ENCODE measurements at places on chromosomes 16 and 17.

DNA sequence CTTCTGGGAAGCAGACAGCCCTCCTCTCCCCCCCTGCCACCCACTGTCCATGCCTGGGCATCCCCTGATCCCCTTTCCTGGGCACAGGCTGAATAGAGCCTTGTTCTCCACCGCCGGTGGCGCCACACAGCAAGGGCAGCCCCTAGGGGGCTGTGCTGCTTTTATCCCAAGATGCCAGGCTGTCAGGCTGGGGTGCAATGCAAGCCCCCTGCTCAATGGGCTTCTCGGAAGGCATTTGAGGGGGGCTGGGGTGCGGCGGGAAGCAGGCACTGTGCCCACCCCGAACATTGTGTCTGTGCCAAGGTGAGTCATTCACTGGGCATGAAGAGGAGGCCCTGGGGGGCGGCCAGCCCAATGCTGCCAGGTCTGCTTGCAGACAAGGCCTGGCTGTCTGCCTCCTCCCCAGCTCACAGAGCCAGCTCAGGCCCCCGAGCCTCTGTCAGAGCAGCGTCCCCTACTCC, 1.5 kb upstream of the GFAP start:
- DNase-seq, result peak; percentile 47

GRCh38 chr16:27341971-27342370, 28.2 kb downstream of the IL4R start:
- no peak for DNase-seq

DNA sequence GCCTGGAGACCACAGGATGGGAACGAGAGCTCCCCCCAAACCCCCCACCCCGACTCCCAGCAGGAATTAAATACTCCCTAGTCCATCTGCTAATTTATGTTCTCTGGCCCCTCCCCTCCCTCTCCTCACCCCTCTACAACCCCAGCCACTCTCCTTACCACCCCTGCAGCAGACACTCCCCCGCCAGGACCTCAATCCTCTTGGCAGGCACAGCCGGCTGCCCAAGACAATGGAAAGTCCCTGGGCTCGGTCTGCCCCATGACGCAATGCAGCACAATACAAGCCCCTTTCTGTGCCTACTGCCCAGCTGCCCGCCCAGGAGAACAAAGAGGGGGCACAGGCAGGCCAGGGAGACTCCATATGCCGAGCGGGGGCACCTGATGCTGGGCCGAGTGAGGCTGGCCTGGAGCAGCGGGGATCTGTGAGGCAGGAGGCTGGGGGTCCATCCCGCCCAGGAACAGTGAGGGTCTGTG, 30.3 kb upstream of the CDC42EP4 start:
- peak; percentile 70 for DNase-seq

GRCh38 chr17:3683054-3683511, 12.9 kb downstream of the P2RX5 start:
- no peak for DNase-seq

GRCh38 chr17:8611619-8612298, 18.8 kb downstream of the MYH10 start:
- no peak for DNase-seq

GRCh38 chr17:32103476-32104113, 38.7 kb upstream of the RHOT1 start:
- DNase-seq, result no peak

DNA sequence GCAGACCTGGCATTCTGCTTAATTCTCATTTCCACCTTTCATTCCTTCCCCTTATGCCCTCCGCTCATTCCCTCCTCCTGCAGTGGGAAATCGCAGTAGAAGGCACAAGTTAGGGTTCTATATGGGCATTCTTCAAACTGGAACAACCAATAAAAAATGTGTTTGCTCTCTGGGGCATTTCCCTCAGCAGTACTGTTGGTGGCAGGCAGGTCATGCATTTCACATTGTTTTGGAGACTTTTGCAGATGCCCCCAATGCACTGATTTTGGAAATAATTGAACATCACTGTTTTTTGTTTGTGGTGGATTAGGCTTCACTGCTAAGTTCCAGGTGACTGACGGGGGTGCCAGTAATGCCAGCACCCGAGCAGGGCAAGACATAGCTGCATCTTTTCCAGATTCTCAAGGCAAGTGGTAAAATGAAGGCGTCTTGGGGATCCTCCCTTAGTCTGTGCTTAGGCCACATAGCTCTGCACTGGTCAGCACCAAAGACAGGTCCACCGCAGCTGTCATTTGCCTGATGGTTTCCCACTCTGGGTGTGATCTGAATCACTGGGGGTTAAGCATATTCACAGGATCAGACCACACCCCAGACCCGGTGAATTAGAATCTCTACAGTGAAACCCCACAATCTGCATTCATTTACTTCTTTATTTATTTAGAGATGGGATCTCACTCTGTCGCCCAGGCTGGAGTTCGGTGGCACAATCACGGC, 304.5 kb downstream of the CPPED1 start:
- DNase-seq, result no peak

DNA sequence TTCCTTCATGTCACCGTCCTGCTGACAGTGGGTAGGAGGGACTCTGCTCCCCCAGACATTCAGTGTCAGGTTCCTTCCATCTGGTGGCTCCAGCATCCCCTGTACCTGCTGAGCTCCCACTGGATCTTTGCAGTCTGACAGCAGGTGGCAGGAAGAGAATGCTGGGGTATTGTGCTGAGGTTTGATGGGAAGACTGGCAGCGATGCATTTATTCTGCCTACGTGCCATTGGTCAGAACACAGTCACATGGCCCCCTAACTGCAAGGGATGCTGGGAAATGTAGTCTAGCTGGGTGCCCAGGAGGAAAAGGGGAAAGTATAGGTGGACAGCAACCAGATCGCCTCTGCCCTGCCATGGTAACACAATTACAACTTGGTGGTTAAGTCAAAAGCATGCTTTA, 44.4 kb downstream of the IRX3 start:
- DNase-seq, result no peak

GRCh38 chr17:27793168-27793905, 7.0 kb downstream of the NOS2 start:
- DNase-seq, result peak; percentile 47

- no peak for DNase-seq
Observed at GRCh38 chr17:66326476-66327047, 24.1 kb downstream of the PRKCA start.

DNA sequence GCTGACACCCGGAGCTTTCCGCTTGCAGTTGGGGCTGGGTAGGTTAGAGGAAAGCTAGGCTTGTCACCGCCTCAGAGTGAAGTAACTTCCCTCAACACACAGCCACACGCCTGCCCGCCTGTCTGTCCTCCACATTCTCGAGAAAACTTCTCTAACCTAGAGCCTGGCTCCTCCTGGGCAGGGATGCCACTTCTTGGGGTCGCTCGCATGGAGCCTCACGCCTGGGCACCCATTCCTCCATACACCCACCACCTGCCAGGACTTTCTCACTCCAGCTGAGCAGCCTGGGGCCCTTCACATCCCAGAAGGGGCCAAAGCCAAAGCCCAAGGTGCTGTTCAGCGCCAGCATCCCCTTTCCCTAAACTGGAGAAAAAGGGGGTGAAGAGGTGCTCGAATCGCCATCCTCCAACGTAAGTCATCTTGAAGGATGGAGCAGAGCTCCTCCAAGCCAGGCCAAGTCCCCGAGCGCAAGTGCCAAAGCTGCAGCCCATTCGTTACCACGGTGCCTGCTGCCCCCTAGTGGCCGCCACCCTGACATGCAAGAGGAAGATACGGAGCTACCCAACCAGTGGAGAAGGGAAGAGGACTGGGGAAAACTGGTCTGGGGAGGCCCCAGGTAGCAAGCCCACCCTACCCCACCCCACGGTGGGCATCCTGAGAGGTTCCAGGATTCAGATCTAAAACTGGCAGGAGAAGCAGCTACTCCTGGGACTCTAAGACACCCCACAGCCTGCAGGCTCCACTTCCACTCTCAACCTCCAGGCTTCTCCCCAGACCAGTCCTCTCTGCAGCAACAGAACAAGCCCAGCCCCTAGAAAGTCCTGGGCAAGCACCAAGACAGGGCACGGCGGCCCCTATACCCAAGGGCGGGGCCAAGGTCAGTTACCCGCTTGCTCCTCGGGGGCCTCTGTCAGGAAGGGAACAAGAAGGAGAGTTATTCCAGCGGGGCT, 63.1 kb downstream of the MYO18A start:
- peak; percentile 47 for DNase-seq

GRCh38 chr16:57781741-57782606, 20.3 kb downstream of the KIFC3 start:
- DNase-seq, result no peak

DNA sequence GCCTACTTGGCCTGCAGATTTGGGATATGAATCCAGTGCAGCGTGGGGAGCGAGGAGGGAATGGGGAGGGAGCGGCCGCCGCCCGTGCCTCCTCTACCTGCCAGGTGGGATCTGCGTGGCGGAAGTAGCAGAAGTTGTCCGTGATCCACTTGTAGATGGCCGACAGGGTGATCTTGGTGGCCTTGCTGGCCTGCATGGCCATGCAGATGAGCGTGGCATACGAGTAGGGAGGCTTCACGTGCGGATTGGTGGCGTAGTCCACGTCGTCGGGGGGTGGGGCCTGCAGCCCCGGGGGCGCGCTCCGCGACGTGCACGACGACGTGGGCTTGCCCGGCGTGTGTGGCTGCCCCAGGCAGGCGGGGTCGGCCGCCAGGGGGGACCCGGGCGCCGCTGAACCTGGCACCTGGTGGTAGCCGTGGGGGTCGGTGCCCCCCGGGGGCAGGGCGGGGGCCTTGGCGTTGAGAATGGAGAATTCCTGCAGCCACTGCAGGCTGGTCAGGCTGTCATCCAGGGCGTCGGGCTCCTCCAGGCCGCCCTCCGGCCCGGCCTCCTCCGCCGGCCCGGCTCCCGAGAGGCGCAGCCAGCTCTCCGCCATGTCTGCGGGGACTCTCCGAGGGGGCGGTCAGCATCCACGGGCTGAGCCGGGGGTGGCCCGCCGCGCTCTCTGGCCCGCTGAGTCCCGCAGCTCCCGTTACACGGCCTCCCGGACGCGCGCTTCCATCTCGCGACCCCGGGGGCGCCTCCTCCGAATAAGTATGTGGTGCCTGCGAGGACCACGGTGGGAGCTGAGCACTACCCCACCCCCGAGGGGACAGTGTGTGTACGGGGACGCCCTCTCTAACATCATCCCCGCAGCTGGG, 1.0 kb downstream of the FOXJ1 start:
- no peak for DNase-seq

- no peak for DNase-seq
Observed at GRCh38 chr17:39867880-39868553, at the start of gene ZPBP2. ZPBP2 (plus strand) TSS chr17:39868202; CDS start chr17:39868355, 153 bp downstream.

GRCh38 chr16:17591655-17592405, 121.1 kb upstream of the XYLT1 start:
- DNase-seq, result no peak

DNA sequence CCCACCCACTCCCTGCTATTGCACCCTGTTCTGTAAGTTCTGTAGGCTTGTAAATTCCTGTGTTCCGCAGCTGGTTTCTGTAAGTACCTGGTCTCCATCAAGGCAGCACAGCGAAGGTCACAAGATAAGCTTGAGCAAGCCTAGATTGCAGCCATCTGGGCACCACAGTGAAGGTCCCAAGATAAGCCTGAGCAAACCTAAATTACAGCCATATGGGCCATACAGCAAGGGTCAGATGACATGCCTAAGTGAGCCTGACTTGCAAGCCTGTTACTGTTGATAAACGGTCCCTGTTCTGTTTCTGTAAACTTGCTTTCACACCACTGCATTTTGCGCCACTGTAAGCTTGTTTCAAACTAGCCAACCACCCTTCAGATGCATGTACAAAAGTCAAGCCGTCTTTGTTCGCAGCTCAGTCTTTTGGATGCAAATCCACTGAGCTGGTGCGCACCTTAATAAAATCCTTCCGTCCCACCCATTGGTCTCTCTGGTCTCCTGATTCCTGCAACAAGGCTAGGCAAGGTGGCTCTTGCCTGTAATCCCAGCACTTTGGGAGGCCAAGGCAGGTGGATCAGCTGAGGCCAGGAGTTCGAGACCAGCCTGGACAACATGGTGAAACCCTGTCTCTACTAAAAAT, 42.6 kb upstream of the ATF7IP2 start:
- DNase-seq, result no peak

DNA sequence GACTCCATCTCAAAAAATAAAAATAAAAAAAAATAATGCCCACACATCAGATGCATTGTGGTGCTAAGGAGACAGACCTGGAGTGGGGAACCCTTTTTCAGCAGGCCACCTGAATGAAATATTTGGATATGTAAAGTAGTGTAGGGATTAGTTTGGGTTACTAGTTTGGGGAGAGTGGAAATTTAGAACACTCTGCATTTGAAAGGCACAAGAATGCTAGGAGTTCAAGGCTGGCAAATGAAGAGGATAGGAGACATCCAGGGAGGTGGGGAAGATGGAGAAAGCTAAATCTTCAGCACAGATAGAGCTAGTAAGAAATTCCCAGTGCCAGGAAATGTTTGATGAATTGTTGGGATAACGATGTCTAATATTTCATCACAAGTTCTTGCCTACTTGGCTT, 298.3 kb upstream of the ERCC4 start:
- DNase-seq, result no peak

DNA sequence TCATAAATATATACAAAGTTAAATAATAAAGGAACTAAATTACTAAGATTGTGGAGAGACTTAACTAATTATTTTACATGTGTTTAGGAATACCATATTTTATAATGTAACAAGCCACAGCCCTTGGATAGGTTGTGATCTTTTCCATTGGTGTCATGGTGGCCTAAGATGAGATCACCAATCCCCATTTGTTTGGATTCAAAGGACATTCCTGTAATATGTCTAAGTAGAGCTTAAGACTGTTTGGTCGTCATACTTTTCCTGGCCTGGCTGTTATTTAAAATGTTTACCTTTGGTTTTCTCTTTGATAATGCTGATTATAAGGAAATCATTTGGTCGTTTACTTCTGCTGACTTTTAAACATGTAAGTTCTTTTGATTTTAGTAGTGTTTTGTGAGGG, 118.1 kb downstream of the NLK start:
- no peak for DNase-seq

GRCh38 chr17:58534901-58535421, 20.5 kb upstream of the MTMR4 start:
- DNase-seq, result no peak

- DNase-seq, result no peak
Observed at GRCh38 chr17:81928544-81929252, 1.2 kb upstream of the MAFG start.

GRCh38 chr17:30363715-30364202, 15.0 kb upstream of the CPD start:
- DNase-seq, result no peak

DNA sequence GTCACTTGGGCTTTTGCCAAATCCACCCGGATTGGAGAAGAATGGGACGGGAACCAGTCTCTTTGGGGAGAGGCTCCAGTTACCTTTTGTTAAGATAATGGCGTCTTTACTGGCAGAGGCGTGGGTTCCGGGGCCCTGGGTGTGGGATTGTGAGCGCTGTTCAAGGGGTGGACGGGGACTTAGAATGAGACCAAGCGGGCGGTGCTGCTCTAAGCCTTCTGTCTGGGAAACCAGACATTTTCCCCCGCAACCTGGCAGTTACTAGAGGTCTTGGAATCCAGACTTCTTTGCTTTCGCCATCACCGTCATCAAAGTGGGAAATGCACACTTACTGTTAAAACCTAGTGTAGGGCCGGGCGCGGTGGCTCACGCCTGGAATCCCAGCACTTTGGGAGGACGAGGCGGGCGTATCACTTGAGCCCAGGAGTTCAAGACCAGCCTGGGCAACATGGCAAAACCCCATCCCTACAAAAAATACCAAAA, 706 bp downstream of the TEN1 start:
- DNase-seq, result no peak

Measured in hindlimb muscle (tissue), 1 donor.